ENCODE measurements at places on chromosomes 12 and 14.

DNA sequence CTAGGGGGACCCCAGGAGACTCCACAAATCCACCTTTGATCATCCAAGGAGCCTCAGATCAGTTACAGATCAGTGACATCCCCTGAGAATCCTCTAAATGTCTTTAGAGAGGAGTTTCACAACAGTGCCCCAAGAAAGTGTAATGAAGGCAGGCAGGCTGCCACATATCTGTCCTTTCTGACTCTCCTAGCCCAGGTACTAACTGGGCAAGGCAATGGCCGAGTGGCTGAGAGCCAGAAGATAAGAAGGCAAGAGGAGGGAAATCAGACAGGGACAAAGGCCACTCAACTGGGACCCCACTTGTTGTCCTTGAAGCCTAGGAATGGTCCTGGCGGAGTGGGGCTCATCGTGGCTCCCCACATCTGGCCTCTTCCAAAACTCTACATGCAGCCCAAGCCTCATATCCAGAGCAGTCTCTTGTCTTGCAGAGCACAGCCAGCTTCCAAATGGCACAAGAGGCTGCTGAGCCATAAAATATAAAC lies 11.6 kb downstream of the ACTN1 start:
- no peak for DNase-seq

DNA sequence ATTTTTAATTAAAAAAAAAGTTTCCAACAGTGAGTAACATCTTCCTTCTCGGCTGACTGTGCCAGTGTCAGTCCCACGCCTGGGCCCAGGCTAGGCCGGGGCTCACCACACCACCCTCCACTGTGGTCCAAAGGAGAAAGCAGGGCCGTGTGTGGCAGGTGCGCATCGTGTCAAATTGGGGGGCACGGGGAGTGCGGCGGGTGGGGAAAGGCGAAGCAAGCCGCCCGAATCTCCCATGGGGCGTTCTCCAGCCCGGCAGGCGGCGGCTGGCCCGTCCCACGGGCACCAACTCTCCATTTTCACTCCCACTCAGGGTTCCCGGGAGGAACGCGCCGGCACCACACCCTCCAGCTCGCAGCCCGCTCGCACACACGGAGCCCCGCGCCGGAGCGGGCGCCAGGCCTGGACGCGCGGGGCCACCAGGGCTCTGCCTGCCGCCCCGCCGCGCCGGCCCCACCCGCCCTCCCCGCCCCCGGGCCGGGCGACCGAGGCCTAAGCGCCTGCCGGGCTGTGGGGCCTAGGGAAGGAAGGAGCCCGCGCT lies 604 bp downstream of the EEA1 start:
- DNase-seq: peak; percentile 54

DNA sequence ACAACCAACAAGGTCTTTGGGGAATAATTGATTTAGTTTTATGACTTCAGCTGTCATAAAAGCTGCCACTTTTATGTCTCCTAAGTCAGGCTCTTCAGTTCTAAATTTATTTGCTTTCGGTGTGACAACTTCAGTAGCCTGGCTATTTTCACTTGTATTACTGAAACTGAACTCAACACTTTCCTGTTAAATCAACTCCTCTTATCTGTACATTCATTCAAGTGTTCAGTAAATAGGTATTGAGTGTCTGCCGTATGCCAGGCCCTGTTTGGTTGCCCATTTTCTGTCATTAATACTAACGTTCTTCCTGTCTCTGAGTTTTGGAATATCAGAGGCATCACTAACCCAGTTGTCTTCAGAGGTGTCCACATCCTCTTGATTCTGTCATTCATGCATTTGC lies 7.5 kb downstream of the UTP20 start:
- DNase-seq: no peak

- DNase-seq: peak; percentile 15
Measured at GRCh38 chr12:120640861-120641833, 721 bp downstream of the CABP1 start.

DNA sequence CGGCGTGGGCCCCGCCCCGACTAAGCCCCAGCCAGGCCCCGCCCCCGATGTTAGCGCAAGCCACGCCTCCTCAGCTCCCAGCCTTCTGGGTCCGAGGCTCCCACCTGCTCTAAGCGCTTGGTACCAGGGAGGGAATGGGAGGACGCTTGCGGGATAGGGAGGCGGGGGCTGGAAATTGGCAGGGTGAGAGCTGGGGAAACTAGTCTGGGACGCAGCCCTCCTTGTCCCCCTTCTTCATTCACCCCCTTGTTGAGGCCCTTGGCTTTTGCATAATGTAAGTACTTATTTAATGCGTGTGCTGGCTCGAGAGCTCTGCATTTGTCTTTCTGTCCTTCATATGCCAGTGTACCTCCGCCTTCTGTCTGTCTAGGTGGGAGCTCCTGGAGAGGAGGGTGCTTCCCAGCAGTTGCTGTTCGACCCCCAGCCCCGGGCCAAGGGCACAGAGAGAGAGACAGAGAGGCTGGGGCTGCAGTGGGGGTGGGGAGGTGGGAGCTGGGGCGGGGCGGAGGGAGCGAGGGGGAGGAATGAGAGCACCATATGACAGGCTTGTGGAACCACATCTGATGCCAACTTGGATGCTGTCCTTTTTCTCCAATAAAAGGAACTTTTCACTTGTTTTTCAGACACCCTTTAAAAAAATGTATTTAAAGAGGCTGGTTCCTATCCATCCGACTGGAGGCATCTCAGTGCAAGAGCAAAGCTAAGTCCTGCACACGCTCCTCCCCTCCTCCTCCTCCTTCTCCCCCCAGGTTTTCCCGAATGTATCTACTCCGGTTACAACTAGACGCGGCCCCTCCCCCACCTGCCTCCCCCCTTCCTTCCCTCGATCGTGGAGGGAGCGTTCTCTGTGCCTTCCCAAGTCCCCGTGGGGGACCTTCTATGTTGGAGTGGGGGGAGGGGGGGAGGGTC lies 25.6 kb upstream of the MAP1LC3B2 start:
- peak; percentile 65 for DNase-seq

DNA sequence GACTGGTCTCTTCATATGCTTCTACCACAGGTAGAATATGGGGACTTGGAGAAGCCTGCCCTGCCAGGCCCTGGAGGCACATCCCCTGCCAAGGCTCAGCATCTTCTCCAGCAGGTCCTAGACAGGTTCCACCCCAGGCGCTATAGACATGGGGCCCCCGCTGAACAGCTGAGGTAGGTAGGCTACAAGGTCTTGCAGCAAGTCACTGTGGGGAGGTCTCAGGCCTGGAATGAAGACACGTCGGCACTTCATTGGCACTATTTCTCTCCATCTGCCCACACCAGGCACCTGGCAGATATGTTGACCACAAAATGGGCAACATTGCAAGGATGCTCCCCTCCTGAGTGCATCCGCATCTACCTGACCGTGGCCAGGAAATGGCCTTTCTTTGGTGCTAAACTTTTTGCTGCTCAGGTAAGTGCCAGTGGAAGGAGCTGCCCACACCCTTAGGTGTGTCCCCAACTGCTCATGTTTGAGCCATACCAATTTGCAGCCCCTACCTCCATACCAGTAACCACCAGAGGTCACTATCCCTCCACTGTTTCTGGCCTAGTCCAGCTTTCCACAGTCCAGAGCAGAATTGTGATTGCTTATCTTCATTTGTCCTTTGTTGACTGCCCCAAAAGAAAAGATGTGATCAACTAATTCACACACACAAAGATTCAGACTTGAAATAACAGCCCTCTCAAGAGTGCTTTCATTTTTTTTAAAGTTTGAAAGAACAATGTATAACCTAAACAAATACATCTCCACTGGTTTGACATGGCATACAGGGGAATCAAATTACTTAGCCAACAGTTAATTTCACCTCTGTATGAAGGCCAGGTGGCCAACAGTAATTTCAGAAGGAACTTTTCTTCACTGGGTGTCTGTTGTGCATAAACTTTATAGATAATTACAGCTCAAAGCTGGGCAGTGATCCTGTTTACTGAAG lies 16.1 kb downstream of the PIGH start:
- peak; percentile 25 for DNase-seq

GRCh38 chr12:117552971-117553370 lies 191.5 kb upstream of the NOS1 start:
- no peak for DNase-seq

GRCh38 chr12:75389061-75389460 lies 1.8 kb upstream of the GLIPR1L2 start:
- DNase-seq: no peak

DNA sequence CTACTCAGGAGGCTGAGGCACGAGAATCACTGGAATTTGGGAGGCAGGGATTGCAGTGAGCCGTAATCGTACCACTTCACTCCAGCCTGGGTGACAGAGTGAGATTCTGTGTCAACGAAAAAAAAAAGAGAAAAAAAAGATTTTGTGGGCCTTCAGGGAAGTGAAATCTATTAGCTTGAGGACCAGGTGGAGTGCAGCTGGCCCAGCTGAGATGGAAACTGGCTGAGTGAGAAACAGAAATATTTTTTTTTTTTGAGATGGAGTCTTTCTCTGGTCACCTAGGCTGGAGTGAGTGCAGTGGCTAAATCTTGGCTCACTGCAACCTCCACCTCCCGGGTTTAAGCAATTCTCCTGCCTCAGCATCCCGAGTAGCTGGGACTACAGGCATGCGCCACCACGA lies 2.3 kb upstream of the CLEC4C start:
- no peak for DNase-seq

- no peak for DNase-seq
Measured at GRCh38 chr14:99910337-99911309, 117.4 kb downstream of the EML1 start.

- DNase-seq: no peak
Measured at GRCh38 chr12:29337325-29337724, 43.6 kb downstream of the ERGIC2 start.

DNA sequence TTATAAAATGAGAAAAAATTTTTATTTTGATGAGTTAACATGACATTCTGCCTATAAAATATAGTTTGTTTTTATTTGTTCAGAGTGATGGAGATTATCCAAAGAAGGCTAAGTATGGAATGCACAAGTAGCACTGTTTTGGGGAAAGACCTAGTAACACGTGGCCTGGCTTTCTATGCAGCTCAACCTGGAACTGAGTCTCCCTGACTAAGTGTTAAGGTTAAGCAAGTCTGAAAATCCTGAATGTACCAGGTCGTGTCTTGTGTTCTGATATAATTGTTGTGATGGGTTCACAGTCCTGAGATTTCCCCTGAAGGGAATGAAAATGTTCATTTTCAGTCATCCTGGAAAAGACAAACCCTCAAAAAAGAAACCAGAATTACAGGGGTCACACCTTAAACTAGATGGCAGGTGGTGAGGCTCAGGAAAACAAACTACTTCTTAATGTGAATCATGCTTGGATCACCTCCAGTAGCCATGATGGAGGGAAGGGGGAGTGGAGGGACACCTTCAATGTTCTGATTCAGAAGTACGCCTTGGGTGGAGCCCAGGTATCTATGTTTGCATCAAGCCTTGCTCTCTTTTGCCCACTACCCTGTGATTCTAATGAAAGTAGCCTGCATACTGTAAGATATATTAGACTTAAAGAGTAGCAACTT lies 236.8 kb downstream of the ALX1 start:
- no peak for DNase-seq

GRCh38 chr12:89857652-89858274 lies 149.1 kb upstream of the ATP2B1 start:
- DNase-seq: peak; percentile 69

DNA sequence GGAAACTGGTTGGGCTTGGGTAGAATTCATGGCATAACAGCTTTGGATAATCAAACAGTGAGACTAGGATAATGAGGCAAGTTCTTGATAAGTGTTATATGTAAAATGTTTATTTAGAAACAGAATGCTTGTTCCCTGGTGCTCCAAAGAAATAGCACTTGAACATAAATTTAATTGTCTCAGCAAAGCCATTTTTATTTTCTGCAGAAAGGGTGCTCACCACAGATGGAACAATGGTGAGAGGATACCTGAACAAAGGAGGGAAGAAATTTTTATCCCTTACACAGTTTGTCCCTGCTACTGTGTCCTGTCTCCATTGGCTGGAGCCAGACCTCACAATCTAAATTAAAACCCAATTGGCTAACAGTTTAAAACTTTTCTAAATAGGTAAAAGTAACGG lies 9.3 kb upstream of the RXYLT1 start:
- DNase-seq: no peak

GRCh38 chr12:34406996-34407300 lies 384.7 kb downstream of the ALG10 start:
- no peak for DNase-seq

GRCh38 chr12:132624910-132625630 lies 6.5 kb downstream of the P2RX2 start:
- DNase-seq: no peak

DNA sequence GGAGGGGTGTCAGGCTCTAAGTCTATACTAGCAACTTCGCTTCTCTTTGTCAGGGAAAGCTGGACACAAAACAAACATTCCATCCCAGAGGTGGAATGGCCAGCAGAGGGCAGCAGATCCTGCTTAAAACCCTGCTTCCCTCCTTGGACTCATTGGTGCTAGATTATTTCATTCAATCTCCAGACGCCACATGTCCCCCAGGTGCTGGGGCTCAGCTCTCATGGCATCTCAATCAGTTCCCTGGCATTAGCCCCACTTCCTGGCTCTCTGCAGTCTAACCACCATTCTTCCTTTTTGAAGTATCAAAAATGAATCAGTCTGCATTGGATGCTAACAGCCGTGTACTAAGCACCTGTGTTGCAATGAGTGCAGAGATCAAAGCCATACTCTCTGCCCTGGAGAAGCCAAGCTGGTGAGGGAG lies 8.1 kb upstream of the PPP1R1A start:
- DNase-seq: peak; percentile 46

DNA sequence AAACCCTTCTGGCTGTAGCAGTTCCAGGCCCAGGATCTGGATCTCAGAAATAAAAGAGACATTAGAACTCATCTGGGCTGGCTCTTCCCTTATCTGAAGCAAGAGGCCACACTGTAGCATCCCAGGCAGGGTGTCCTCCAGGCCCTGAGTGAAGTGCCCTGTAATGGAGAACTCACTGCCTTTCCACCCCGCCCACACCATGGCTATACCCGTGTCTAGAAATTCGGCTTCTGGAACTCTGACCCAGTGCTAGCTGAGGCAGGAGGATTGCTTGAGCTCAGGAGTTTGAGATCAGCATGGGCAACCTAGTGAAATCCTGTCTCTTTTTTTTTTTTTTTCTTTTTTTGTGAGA lies 23.5 kb upstream of the PLEKHG3 start:
- no peak for DNase-seq

- no peak for DNase-seq
Measured at GRCh38 chr14:100623961-100624360, 36.7 kb upstream of the BEGAIN start.

DNA sequence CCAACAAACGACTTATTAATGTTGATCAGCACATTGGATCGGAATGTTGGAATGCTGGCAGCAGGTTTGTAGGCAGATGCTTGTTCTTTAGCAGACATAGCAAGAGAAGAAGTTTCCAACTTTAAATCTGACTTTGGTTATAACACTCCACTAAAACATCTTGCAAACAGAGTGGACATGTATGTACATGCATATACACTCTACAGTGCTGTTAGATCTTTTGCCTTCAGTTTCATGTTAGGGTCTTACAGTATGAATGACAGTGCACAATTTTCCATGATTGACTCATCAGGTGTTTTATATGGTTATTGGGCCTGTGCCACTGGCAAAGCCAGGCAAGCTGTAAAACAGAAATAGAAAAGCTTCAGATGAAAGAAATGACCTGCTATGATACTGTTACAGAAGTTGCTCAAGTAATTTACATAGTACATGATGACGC lies 14.3 kb upstream of the DHRS7 start:
- no peak for DNase-seq
